Activated CD8-positive, alpha-beta memory T cell treated with anti-CD3 and anti-CD28 coated beads for 4 hours (primary cell): ENCODE measurements at places on chromosomes 13 and 19.

DNA sequence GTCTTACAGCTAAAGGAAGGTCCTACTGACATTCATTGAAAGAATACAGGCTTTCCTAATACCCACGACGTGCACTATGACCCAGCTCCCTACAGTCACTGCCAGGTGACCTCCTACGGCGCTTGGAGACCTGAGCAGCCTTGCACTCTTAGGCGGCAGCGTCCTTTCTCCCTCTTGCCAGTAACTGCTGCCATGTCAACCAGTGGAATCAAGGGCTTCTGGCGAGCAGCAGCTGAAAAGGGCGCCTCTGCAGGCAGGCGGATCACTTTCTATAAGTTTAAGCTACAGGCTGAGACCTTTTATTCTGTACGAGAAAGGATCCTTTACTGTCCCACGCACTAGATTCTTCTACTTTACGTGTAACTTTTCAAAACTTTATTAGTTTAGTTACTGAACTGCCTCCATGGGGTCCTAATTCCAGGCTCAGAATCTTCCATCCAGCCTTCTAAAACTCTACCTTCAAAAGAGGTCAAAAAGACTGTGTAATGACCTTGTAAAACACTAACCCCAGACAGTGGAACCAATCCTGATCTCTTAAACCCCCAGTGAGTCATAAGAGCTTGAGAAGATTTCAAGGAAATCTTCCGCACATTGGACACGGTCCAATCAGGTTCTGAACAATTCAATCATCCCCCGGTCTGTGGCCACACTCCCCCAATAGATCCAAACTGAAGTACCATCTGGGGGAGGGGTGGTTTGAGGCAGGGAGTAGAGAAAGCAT is 1.9 kb downstream of the KCTD12 start:
- DNase-seq: no peak

DNA sequence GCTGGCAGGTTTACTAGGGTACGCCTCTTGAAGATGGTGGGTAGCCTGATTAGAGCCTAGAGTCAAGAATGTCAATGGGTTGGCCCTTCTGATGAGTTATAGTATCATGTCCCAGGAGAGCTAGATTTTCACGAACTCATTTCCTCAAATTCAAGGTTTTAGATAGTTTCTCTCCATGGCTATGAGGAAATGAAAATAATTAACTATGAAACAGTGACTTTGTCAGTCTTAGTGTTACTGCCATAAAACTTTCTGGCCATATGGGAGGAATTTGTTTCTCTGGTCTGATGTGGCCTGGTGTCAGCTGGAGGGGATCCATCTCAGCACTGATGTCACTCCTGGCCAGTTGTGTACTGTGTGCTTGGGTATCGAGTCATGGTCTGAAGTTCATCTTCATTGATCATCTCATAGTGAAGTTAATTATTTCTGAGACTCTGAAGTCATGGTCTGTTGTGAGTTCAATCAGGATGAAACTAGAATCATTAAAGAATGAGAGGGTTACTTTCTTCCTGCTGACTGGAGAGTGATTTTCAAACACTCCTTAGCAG is 49.4 kb upstream of the TNFSF11 start:
- DNase-seq: no peak

- DNase-seq: no peak
Measured at GRCh38 chr19:17281391-17282304, at the start of gene ANKLE1. Gene ANKLE1, plus strand, starts transcription at chr19:17281901. Its CDS starts 20 bp downstream, at chr19:17281921.

DNA sequence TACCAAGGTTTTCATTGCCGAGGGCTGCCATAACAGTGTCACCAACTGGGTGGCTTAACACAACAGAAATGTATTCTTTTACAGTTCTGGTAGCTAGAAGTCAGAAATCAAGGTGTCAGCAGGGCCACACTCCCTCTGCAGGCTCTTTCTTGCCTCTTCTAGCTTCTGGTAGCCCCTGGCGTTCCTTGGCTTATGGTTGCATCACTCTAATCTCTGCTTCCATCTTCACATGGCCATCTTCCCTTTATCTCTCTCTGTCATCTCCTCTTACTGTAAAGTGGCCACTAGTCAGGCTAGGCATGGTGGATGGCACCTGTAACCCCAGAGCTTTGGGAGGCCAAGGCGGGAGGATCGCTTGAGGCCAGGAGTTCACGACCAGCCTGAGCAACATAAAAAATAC is 38.0 kb upstream of the MRI1 start:
- no peak for DNase-seq

DNA sequence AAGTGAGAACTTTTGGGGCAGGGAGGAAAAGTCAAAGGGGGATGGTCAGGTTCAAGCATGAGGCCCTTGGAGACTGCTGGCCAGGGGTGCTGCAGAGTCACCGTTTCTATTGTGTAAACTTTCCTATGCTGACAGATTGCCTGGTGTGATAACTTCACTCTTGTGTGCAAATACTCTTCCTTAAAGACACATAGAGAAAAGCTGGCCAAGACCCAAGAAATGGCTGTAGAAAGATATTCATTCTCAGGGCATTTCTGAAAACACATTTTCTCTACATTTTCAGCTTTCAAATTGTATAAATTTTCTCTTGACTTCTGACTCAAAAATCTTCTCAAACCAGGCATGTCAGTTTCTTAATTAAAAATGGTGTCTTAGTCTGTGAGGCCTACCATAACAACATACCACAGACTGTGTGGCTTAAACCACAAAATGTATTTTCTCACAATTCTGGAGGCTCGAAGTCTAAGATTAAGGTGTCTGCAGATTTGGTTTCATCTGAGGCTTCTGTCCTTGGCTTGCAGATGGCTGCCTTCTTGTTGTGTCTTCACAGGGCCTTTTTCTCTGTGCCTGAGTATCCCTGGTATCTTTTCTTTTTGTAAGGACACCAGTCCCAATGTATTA is 304.5 kb downstream of the KCNRG start:
- DNase-seq: no peak

DNA sequence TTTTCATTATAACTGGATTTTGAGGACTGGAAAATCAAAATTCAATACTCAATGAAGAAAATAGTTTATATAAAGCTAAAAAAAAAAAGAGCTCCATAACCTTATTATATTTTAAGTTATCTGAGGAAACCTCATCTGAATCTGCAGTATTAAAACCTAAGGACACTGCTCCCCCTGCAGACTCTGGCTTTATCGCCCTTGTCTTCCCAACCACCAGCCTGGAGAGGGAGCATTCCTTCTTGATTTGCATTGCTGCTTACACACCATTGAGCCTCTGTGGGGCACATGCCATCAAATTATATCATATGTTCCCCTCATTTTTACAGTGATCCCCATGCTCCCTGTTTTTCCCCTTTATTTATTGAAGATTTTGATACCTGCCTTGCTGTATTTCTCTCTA is 871.4 kb upstream of the GPC6 start:
- DNase-seq: no peak

DNA sequence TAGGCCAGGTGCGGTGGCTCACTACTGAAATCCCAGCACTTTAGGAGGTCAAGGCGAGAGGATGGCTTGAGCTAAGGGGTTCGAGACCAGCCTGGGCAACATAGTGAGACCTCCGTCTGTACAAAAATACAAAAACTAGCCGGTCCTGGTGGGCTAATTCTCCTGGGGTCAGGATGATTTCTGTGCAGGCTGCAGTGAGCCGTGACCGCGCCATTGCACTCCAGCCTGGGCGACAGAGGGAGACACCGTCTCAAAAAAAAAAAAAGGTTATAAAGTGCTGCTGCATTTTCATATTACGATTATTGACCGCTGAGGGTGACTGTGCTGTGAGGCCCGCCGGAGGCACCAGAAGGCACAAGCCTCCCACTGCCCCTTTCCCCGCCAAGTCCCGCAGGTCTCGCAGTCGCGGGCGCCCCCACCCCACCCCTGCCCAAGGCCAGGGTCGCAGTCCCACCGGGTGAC is 477 bp upstream of the PLEKHF1 start:
- no peak for DNase-seq

GRCh38 chr13:105894697-105895096 is 640.8 kb downstream of the EFNB2 start:
- DNase-seq: no peak

GRCh38 chr19:51143486-51143885 is 1.4 kb downstream of the SIGLEC7 start:
- no peak for DNase-seq

DNA sequence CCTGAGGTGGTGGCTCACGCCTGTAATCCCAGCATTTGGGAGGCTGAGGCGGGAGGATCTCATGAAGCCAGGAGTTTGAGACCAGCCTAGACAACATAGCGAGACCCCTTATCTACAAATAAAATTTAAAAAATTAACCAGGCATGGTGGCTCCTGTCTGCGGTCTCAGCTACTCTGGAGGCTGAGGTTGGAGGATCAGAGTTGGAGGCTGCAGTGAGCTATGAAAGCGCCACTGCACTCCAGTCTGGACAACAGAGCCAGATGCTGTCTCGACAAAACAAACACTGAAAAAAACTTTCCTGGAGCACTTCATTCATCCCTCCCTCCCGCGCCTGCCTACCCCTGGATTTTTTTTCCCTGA is 665 bp upstream of the ATG4D start:
- no peak for DNase-seq

- no peak for DNase-seq
Measured at GRCh38 chr13:90950160-90950559, 397.3 kb upstream of the MIR17HG start.

DNA sequence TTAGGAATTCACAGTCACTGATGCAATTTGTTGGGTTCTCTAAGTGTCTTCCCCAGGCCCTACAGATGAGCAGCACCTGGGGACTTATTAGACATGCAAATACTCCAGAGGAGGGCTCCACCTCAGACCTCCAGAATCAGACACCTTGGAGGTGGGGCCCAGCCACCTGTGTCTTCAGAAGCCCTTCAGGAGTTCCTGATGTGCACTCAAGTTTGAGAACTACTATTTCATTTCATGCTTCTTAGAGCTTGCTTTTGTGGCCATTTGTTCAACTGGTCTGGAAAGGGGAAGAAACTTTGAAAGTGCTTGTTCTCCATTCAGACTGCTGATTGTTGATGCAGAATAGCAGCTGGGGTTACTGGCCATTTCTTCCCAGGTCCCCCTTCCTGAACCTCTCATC is 472.0 kb downstream of the COG6 start:
- no peak for DNase-seq

DNA sequence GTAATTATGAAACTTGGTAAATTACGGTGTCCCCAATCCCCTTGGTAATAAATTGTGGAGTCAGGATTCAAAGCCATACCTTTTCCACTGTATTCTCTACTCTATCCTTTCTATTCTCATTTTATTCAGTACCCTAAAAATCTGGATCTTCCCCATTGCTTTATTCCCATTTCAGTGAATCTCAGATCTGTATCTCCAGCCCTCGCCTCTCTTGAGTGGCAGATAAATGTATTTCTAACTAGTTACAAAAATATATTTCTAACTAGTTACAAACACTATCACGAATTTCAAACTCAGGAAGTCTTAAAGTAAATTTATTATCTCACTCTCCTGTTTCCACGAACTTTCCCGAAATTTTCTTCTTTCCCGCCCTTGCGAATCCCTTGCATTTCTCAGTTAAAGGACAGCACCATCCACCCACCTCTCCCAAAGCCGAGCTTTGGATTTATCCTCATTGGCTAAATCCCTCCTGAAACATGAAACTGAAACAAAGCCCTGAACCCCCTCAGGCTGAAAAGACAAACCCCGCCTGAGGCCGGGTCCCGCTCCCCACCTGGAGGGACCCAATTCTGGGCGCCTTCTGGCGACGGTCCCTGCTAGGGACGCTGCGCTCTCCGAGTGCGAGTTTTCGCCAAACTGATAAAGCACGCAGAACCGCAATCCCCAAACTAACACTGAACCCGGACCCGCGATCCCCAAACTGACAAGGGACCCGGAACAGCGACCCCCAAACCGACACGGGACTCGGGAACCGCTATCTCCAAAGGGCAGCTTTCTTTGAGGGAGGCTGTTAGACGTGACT is 164.3 kb upstream of the PABPC3 start:
- DNase-seq: no peak

DNA sequence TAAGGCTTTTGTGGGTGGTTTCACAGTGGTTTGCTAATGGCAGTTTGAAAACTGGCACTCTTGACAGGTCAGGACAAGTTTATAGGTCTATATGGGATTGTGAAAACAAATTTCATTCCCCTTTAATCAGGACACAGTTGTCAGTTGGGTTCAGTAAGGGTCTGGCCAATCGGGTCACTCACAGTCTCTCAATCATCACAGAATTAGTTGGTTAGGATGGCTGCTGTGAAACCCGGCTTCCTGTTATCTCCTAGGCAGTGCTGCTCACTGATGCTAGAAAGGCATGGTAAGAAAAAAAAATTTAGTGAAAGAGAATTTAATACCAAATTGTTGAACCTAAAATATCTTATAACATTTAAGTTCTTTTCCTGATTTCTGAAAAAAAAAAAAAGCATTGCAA is 1730.1 kb downstream of the EFNB2 start:
- DNase-seq: no peak

DNA sequence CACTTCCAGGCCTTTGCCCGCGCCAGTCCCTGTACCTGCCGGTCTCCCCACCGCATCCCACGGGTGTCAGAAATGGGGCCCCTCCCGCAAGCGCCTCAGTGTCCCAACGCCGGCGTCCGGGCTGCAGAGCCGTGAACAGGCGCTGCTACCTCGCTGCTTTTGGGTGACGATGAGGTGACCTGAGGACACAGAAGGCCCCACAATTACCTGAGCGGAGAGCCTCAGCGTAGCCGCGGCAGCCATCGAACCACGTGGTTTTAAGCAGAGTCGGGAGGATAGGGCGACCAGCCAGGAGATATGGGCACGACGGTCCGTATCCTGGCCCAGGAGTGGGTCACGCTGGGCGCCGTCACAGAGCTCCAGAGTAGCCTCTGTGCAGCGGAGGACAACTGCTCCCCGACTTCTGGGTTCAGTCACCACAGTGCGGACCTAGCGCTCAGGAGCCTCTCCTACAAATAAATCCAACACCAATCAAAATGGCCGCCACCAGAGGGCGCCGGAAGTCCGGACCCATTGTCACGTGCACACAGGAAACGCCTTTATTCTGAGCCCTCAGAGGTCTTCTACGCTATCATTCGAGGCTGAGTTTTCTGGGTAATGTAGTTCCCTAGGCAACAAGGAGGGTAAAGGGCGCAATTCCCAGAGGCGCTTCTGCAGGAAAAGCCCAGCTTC is at the start of gene ZNF814:
Gene ZNF814 (minus strand): TSS at position 478 of the 672 bp plus-strand sequence. CDS start 235 bp downstream, at position 243.
- peak; percentile 70 for DNase-seq

DNA sequence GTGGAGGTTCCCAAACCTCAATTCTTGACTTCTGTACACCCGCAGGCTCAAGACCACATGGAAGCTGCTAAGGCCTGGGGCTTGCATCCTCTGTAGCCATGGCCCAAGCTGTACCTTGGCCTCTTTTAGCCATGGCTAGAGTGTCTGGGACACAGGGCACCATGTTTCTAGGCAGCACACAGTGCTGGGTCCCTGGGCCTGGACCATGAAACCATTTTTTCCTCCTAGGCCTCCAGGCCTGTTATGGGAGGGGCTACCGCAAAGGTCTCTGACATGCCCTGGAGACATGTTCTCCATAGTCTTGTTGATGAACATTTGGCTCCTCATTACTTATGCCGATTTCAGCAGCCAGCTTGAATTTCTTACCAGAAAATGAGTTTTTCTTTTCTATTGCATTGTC is 701.4 kb downstream of the FGF9 start:
- no peak for DNase-seq
